ENCODE measurements at places on chromosomes 16 and 17. TPM values are rescaled to one million over a fixed set of nuclear protein-coding genes. Genes with fewer than 3 reads are reported as not detected.

GJD3 gene
- 2.4 TPM for total RNA-seq

AGRP gene
- not detected for total RNA-seq

TMED6 gene
- not detected for total RNA-seq

PRSS33 gene
- total RNA-seq: not detected

C1QL1 gene
- 0.32 TPM for total RNA-seq

GNAO1 gene
- 0.09 TPM for total RNA-seq

CARD14 gene
- 0.47 TPM for total RNA-seq

PEX12 gene
- total RNA-seq: 4.1 TPM

FOXC2 gene
- total RNA-seq: 0.17 TPM

HOXB3 gene
- total RNA-seq: 10.2 TPM

CCDC78 gene
- total RNA-seq: 2.0 TPM

EVI2B gene
- 0.16 TPM for total RNA-seq

CCL15 gene
- not detected for total RNA-seq

LRRC36 gene
- not detected for total RNA-seq

ZG16 gene
- not detected for total RNA-seq

POLDIP2 gene
- total RNA-seq: 47.1 TPM

SNX20 gene
- not detected for total RNA-seq

IRX3 gene
- total RNA-seq: under 0.01 TPM

MLYCD gene
- total RNA-seq: 3.3 TPM

TCF25 gene
- 255 TPM for total RNA-seq

SDR42E2 gene
- total RNA-seq: under 0.01 TPM

All from bronchial smooth muscle cell (primary cell).